AML-193 (cell line): ENCODE measurements at places on chromosomes 5 and 9.

DNA sequence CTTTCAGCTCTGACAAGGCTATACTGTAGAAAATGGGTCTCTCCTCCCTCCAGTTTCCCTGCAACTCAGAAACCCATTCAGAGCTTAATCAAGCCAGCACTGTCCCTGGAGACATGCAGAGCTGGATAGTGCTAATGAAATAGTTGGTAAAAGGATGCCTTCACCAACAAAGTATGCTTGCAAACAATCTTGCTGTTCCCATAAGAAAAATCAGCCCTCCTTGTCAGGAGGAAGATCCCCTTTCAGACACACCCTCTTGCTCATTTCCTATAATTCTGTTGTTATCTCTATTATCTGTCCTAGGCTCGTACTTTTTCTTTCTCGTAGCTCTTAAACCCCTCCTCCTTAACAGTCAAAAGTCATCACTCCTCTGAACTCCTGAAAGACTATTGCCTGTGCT, 9.9 kb upstream of the OSMR start:
- no peak for DNase-seq

DNA sequence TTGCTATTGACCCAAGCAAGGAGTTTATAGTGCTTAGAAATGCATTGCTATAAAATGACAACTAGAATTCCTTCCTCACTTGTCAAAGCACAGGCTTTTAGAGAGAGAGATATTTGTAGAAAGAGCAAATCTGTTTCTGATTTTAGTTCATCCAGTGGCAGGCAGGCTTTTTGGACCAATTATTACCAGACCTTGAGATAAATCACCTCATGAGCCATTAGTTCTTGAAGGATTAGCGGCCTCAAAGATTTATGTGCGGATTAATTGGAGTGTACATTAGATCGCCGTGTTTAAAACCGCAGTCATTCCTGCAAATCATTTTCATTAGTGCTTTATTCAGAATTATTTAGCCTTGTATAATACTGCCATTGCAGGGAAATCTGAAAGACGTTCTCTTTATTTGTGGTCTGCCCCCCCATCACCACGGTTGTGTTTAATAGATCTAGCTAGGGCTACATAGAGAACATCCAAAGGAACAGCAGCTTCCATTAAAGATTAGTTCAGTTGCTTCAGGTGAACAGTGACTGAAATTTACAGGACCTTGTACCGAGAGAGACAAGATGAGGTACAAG, 28.8 kb upstream of the TJP2 start:
- DNase-seq, result no peak

DNA sequence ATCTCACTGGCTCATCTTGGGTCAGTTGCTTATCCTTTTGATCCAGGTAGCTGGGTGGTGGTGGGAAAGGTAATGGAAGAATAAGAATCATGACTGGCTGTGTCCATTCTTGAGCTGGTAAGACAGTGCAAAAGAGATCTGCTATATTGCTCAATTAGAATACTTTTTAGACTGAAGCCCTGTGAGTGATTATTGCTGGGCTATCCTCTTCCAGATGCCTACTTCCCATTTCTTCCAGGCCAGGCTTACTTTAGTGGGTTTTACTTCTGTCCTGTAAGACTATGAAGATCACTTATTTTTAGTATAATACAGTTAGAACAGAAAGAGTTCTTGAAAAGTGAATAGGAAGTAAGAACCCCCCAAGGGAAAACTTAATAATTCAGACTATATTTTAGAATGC, 7.2 kb downstream of the MARCHF6 start:
- DNase-seq, result peak; percentile 43

- DNase-seq, result no peak
These were observed 46.6 kb downstream of the CFAP95 start for GRCh38 chr9:69867081-69867814.

DNA sequence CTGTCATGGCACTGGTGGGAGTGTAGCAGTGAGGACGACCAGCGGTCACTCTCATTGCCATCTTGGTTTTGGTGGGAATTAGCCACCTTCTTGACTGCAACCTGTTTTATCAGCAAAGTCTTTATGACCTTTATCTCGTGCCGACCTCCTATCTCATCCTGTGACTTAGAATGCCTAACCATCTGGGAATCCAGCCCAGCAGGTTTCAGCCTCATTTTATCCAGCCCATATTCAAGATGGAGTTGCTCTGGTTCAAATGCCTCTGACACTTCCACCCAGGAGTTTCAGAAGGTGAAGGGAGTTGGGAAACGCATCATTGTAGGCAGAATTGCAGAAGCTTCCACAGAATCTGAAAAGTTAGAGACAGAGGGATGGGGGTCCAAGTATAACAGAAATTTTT, 35.4 kb downstream of the SHC3 start:
- no peak for DNase-seq

- DNase-seq, result no peak
These were observed 95.1 kb downstream of the FBXL7 start for GRCh38 chr5:15594977-15595568.

- no peak for DNase-seq
These were observed 246.0 kb downstream of the GADD45G start for GRCh38 chr9:89850631-89851325.

- no peak for DNase-seq
These were observed 78.9 kb downstream of the SEMA4D start for GRCh38 chr9:89418882-89419640.

DNA sequence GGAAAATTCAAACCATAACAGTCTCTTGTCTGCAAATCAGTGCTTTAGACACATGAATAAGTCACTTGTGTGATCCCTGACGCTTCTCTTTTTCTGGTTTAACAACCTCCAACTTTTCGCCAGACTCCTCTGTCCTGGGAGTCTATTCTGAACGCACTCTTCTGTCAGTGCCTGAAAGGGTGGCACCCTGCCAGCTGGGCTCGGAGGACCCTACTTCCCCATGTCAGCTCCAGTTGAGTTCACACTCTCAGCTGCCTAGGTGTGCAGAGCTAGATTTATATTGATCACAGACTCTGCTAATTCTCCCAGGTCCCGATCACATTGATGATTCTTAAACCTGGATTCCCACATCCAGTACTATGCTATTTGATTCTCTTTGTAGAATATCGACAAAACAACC, 649.1 kb downstream of the BNC2 start:
- no peak for DNase-seq

GRCh38 chr9:72271613-72272478, 93.2 kb downstream of the ZFAND5 start:
- DNase-seq, result peak; percentile 43

GRCh38 chr5:128196791-128197190, 113.2 kb downstream of the SLC12A2 start:
- DNase-seq, result no peak

DNA sequence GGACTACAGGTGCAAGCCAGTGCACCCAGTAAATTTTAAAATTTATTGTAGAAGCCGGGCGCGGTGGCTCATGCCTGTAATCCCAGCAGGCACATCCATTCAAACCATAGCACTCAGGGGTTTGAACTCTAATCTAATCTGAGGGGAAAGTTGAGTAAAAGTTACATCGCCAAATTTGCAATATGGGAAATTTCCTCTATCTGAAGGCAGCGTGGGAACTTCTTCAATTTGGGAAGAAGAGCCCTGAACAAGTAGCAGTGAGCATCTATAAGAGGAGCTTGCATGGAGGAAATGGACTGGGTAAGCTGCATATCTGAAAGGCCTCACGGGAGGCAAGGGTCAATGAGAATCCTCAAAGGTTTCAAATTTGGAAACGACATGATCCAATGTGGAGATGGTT, 2.7 kb upstream of the DNAJC25 start:
- DNase-seq, result no peak

- peak; percentile 55 for DNase-seq
These were observed 12.3 kb downstream of the SUSD1 start for GRCh38 chr9:112162621-112163413.

DNA sequence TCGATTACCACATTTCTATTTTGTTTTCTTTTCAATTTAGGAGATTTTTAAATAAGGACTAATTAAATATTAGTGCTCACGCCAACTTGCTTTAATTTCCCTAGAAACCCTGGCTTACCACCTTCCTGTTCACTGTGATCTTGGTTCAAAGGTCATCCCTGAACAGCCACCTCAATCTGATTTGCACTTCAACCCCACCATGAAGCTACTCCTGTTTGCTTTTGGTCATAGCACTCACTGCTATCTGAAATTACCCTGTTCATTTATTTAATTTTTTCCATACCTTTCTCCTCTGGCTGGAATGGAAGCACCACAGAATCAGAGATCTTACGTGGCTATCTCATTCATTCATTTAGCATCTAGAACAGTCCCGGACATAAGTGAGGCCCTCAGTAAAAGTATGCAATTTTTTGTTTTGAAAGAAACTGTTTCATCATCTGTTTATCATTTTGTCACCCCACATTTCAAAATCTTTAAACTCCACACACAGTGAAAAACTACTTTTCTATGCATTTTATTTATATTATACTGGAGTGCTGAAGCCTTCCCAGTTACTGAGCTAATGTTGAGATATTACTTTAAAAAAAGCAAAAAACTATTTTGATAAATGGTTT, 17.2 kb upstream of the ADAMTSL1 start:
- DNase-seq, result no peak

- no peak for DNase-seq
These were observed 234.4 kb downstream of the MAST4 start for GRCh38 chr5:66830636-66831035.

DNA sequence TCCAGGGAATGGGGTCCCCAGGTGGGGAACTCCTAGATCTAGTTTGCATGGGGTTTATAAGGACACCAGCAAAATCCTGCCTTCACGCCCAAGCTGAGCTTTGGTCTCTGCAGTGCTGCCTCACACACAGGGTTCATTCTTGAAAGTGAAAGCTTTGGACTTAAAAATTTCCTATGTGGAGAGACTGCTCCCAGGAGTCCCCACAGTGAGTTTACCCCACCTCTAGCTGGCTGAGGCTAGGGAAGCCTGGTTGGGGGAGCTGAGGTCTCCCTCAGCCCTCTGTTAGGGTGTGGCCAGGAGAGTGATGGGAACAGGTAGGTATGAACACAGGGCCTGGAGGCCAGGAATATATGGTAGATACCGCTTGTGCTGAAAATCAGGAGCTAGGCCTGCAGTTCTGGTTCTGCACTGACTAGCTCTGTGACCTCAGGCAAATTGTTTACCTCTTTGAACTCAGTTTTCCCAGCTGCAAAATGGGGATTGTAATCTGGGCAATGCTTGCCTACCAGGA, 41.5 kb upstream of the LARP1 start:
- DNase-seq, result no peak

DNA sequence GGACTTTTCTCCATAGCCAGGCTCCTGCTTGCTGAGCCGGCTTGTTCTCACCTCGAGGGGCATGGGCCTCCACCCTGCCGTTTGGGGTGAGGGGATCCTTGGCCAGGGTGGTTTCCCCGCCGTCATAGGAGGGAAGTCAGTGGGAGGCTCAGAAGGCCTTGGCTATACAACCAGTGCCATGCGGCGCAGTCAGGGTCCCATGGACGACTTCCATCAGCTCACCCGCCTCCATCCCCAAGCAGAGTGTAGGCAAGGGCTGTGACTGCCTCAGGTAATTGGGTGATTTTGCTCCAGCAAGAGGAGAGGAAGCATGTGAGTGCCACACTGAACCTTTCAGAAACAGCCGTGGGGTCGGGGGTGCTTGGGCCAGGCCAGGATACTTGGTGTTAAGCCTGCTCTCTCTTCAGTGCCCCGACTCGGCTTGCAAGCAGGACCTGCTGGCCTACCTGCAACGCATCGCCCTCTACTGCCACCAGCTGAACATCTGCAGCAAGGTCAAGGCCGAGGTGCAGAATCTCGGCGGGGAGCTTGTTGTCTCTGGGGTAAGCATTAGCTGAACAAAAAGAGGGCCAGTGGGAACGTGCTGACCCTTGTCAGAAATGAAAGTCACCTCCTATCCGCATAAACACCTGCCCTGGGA, 57.2 kb upstream of the LRRTM2 start:
- DNase-seq, result no peak

- no peak for DNase-seq
These were observed 32.2 kb downstream of the ALDH7A1 start for GRCh38 chr5:126562823-126563222.

GRCh38 chr9:121627427-121627826, 24.0 kb upstream of the DAB2IP start:
- DNase-seq, result no peak

DNA sequence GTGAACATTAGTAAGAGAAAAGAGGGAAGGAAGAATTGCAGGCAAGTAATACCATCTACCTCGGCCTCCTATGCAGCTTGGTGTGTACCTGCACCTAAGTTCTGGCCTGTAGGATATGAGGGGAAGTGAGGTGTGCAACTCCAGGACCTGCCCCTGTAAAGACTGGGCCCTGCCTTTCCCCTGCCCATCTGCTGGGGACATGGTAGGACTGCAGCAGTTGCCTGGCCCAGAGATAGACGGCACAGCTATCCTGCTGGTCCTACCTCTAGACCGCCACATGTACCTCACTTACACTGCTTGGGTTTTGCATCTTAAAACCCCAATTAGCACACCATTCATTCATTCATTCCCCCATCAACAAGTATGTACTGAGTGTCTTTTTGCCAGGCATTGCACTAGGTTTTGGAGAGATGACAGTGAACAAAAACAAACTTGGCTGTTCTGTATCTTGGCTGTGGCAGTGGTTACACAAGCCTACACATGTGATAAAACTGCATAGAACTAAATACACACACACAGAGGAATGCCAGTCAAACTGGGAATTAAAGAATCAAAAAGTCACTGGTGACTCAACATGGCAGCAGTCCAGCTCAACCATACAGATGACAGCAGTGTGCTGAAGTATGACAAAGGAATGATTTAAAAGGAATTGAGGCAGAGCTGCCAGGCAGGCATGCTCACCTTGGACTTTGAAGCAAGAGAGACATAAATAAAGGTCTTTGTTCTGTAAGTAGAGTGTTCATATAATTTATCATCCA, 23.3 kb upstream of the MGAT1 start:
- DNase-seq, result no peak

DNA sequence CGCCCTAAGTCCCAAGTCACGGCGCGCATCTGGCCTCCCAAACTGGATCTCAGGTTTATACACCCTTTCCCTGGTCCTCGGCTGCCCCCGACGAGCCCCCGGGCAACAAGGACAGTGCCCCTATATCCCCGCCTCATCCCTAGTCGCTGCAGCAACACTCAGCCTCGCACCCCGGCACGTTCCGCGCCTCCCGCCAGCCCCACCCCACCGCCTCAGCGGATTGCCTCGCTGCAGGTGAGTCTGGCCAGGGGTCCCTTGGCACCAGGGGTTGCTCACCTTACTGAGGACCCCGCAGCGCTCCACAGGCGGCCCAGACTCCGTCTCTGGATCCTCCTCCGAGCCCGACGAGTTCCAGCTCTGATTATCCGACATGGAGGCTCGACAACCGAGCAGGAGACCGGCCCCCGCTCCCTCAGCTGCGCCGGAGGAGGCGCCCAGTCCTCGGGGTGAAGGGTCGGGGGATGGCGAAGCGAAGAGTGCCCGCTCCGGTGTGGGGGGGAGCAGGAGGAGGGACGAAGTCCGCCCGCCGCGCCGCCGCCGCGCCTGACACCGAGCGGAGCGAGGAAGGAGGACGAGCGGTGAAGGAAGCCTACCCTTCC, 494 bp downstream of the CERT1 start:
- no peak for DNase-seq
